HuH-7 (cell line): ENCODE measurements at places on chromosomes 11 and 22.

DNA sequence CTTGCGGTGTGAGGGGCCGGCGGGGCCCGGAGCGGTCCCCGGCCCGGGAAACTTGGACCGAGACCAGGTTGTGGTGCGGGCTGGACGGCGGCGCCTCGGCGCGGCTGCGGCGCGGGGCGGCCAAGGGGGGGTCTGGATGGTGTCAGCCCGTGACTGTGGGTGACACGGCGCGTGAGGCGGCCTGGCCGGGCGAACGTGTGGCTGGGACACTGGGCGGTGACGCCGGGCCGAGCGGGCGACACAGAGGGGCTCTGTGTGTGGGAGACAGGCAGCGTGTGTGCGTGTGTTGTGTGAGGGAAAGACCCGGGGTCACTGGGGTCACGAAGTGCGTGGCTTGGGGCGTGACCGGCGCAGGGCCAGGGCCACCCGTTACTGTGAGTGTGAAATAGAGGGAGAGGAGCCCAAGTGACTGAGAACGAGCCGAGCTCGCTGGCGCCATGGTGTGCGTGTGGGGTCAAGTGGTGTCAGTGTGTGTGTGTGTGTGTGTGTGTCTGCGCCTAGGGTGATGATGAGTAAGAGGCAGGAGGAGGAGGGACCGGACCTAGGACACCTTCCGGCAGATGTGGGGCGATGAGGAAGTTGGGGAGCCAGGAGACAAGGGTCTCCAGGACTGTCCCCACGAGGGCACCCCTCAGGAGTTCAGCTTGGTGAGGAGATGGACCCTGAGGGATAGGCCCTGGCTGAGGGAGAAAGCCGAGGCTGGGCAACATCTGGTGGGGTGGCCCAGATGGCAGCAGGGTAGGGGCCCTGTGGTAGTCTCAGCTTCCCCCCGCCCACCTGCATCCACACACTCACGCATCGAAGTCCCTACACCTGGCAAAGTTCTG lies 817 bp downstream of the RELT start:
- DNase-seq, result peak; percentile 66

GRCh38 chr11:117535201-117535849 lies 207.7 kb downstream of the CEP164 start:
- no peak for DNase-seq

DNA sequence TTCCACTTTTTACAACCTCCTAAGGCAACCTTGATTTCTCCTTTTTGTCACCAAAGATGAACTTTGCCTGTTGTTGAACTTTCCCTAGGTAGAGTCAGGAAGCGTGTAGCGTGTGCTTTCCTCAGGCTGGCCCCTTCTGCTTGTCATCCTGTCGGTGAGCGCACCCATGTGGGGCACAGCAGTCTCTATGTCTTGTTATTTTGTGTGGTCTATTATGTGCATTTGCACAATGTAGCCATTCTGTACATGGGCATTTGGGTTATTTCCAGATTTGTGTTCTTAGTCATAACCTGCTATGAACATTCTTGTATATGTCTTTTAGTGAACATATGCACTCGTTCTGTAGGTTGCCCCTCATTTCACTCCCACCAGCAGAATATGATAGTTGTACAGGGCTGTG lies 34.9 kb downstream of the CABIN1 start:
- DNase-seq, result no peak

GRCh38 chr22:23245799-23246136 lies 65.5 kb downstream of the BCR start:
- no peak for DNase-seq

DNA sequence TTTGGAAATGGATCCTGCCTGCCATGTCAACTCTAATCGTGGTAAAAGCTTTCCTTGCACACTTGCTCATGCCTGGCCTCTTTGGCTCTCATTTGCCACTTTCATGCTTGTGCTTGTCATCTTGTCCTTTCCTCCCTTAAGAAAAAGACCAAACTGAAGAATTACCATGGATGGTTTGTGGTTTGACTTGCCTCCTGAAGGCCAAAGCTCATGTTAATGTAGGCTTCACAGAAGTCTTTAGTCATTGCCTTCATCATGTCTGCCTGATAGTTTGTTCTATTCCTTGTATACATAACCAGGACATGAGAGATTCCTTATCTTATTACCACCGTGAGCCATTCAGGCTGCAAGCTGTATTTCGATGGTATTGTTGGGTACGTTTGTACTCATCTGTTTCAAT lies 17.3 kb downstream of the TEAD1 start:
- no peak for DNase-seq

DNA sequence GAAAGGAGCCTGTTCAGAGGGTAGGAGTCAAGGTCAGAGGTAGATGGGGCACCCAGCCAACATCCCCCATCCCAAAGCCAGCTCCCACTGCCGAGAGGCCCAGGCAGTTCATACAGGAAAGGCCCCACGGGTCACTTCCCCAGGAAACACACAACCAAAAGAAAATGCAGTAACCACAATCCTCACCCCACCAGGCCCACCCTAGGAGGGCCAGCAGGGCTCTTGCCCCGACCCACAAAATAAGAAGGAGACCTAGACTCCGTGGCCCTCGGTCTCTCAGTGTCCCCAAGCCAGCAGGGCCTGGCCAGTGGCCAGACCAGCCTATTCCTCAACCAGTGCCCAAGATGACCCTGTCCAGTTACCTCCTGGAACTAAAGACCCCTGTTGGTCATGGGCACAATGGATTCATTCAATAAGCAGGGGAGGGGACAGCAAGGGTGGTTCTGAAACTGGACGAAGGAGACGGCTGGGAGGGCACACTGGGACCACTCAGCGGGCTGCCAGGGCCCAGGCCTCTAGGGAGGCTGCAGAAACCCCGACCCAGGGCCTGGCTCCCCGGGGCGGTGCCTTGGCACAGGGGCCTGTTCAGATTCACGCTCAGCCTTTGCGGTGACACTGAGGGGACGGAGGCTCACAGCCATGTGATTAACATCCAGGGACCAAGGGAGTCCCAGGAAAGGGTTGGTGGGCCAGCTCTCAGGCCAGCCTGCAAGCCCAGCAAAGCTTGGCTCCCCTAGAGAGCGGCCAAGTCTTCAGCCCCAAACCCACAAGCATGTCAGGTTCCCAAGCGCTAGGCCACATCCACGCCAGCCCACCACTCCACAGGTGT lies 5.5 kb downstream of the RAB3IL1 start:
- no peak for DNase-seq

DNA sequence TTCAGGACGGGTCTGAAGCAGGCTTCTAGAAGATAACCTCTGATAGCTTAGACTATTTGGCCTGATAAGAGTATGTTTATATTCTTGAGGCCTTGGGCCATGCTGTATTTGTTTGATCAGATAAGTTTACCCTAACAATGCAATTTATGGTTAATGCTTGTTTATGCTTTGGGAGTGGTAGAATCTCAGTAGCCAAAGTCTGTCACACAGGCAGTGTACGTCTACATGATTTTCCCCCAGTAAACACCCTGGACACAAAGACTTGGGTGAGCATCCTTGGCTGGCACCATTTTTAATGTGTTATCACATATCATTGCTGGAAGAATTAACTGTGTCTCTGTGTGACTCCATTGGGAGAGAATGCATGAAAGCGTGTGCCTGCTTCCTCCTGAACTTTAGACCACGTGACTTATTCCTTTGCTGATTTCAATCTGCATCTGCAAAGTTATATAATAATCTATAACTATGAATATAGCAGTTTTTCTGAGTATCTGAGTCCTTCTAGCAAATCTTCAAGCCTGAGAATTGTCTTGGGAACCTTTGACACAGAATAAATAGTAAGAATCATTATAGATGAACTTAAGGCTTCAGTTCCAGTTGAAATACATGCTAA lies 172.4 kb downstream of the CASP12 start:
- no peak for DNase-seq

- DNase-seq, result no peak
These were observed 42.7 kb downstream of the PARVA start for GRCh38 chr11:12420040-12420439.

DNA sequence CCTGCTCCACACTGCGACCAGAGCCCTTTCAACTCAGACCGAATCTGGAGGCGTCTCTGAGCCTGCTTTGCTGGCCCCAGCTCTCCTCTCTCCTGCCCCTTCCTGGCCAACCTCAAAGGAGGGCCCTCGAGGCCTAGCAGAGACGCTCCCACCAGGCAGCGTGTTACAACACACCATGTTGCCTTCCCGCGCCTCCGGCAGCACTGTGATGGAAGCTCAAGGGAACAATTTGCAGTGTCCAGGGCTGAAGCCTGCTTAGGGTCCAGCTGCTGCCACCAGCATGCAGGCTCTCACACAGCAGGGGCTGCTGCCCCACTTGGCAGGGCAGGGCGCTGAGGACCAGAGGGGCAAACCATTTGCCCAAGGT lies 18.4 kb downstream of the LINC01488 start:
- DNase-seq, result no peak

DNA sequence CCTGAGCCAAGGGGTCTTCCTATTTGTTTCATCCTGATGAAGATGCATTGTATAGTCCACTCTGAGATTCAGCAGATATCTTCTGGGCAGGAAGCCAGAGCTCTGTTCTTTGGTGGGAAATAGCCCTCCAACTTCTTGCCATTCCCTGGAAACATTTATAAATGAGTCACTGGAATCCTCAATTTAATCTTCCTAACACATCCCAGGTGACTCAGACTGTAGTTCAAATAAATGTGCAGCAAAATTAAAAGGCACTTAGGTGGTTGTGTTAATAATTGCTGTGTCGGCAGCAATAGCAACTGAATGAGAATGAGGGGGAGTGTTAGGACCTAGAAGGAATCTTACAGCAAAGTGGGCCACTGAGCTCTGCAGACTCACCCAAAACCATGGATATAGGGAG lies 108.6 kb downstream of the INSC start:
- no peak for DNase-seq

DNA sequence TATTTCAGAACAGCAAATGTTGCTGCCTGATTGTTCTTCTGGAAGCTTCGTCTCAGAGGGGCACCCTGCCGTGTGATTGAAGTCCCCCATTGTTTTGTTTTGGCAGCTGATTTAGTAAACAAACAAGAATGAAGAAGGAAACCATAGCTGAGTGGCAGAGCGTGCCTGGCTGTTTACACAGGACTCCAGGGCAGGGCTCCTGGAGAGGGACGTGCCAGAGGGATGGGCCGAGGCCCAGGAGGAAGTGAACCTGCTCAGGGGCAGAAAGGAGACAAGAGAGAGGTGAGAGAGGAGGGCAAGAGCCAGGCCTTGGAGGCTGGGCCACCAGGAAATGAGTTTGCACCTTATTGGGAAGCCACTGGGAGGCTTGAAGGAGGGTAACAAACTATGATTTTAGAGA lies 85.5 kb upstream of the B3GAT1 start:
- DNase-seq, result no peak

GRCh38 chr11:45078236-45079074 lies 68.0 kb upstream of the PRDM11 start:
- no peak for DNase-seq

- no peak for DNase-seq
These were observed 4.1 kb downstream of the MIF start for GRCh38 chr22:23898006-23898974.
